ENCODE measurements at places on chromosomes 3 and 15.

DNA sequence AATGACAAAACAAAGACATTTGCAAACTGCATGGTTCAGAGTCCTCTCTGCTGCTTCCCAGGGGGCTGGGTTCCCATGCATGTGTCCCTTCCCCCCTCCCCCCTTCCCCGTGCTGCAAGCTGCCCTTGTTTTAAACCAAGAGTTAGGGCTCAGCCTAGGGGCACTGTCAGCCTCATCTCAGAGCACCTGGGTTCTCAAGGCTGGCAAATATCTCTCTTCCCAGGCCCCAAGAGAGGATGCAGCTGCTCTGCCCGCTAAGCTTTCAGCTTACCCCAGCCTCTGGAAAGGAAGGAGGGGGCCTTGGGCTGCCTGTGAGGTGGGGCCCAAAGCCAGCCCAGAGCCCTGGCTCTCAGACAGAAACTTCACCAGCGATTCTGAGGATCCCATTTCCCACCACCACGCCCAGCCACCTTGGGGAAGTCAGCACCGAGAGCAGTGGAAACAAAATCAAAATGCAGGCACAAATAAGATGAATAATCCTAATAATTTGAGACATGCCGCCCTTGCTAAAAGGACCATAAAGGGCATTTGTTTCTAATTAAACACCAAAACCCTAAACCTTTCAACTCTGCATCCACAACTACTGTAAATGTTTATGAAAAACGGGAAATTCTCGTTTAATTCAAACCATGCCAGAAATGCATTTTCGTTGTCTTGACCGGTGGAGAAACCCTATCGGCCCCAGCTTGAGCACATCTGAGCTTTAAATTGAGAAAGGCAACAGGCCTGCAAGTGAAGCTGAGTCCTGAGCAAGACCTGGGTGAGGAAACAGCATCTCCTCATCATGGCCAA, 67.7 kb upstream of the WNT5A start:
- peak; percentile 88 for DNase-seq

DNA sequence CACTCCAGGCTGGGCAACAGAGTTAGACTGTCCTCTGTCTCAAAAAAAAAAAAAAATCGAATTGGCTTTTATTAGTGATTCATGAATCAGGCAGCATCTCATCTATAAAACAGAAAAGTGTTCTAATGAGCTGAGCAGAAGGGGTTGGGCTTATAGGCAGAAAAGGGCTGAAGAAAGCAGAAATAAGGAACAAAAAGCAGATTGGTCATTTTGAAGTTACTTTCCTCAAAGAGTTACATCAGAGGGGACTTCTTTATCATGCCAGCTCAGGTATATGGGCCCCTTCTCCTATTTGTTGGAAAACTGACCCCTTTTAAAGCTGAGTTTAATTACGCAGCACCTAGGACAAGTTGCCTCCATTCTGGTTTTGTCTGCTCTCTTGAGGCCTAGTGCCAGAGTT, 722 bp upstream of the POGLUT1 start:
- no peak for DNase-seq

DNA sequence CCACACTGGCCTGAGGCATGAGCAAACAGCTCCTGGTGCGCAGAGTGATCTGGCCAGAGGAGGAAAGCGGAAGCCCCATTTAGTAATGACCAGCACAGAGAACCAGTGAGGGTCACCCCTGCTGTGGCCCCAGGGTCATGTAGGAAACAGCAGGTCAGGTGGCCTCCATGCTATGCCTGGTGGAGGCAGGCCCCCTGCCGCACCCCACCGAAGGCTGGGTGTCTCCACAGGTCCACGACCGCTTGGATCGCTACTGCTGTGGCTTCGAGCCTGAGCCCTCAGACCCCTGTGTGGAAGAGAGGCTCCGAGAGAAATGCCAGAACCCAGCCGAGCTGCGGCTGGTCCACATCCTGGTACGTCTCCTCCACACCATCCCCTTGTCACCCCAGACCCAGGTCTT, 52.6 kb downstream of the POMGNT2 start:
- DNase-seq = no peak

DNA sequence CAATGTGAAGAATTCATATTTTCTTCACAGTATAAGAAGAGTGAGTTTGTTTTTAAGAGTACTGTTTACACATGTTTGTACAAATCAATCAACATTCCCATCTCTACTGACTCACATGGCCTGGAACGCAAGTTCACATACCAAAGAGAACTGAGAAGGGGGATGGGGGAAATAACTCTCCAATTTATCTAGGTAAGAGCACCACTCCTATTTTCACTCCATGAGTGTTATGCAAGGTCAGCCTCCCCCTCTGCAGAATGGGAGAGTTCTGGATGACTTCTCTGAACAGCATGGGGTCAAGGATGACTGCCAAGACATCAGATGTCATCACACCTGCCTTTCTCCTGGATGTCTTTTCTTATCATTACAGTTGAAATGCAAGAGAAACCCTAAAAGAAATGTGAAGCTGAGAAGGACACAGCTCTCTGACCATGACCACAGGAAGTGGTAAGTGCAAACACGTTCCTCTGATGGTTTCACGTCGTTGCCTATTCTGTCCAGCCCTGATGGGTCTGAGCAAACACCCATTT, 95.2 kb downstream of the SEMA6D start:
- DNase-seq = no peak

Measured in tongue (tissue), 3 donors.